ENCODE measurements at places on chromosomes 1 and 21.

DNA sequence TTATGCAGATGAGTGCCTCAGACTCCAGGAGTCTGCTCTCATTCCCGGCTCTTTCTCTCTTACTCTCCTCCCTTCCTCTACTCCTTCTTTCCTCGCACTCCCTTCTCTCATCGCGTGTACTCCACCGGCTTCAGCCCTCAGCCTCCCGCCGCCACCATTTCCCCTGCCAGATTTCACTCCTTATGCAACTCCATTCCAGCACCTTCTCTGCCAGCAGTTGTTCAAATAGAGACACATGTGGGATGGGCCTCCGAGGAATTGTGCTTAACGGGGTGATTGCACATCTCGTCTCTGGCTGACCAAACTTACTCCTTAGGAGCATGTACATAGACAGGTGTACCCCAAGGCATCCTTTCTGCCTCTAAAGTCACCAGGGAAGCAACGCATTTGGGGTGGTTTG lies 2.1 kb downstream of the CNTN2 start:
- no peak for DNase-seq

- DNase-seq: no peak
Measured at GRCh38 chr1:226748306-226748705, 9.2 kb upstream of the ITPKB start.

- DNase-seq: no peak
Measured at GRCh38 chr1:32336963-32337675, 1.1 kb upstream of the MARCKSL1 start.

DNA sequence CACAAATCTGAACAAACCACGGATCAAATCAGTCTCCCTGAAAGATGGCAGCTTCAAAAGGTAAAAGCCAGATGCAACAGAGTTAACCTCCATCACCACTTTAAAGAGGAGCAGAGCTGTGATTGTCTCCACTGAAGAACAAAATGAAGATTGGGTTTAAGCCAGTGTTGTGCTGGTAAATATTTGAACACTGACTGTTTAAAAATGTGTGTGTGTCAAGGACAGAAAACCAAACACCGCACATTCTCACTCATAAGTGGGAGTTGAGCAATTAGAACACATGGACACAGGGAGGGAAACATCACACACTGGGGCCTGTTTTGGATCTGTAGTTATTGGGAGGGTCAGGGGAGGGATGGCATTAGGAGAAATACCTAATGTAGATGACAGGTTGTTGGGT lies 83.9 kb downstream of the ST6GALNAC5 start:
- no peak for DNase-seq

DNA sequence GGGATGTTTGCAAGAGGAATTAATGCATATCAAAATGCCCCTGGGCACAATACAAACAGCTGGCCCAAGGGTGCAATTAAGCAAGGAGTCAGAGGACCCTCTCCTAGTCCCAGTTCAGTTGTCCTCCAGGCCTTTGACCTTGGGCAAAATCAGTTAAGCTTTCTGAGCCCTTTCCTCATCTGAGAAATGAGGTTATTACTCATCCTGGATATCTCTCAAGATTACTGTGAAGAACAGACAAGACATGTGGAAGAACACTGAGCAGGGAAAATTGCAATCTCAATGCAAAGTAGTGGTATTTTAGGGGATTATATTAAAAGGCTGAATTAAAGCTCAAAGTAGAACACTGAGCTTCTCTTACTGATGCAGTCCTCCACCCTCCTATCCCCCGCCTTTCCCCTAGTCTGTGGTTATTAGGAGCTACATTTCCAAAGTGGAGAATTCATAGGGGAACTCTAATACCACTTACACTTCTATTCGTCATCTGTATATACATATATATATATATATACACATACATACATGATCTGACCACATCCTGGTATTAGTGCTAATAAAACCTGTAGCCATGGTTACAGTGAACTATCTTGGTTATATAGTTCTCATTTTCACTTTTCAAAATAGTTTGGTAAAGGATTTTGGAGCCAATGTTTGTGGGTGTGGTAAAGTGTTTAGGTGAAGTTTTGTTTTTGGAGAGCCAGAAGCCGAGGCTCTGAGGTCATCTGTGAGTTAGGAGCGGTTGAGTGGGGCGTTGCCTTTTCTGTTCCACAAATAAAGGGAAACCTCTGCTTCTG lies 18.1 kb downstream of the KIAA0040 start:
- DNase-seq: no peak

DNA sequence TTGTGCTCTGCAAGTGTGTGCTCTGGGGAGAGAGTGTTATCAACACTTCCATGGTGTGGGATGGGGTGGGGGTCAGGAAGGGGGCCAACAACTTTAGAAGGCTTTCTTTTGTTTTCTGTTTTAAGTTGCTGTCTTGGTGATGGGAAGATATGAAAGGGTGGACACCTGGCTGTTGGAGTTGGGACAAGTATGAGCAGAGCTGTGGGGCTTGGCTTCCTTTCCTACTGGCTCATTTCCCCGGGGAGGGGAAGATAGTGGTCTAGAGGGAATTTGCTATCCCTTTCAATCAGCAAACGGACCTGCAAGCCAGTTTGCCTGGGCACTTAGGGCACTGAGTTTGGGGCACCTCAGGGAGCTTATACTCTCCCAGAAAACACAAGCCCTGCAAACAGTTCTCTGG lies 19.2 kb downstream of the IER5 start:
- DNase-seq: no peak

DNA sequence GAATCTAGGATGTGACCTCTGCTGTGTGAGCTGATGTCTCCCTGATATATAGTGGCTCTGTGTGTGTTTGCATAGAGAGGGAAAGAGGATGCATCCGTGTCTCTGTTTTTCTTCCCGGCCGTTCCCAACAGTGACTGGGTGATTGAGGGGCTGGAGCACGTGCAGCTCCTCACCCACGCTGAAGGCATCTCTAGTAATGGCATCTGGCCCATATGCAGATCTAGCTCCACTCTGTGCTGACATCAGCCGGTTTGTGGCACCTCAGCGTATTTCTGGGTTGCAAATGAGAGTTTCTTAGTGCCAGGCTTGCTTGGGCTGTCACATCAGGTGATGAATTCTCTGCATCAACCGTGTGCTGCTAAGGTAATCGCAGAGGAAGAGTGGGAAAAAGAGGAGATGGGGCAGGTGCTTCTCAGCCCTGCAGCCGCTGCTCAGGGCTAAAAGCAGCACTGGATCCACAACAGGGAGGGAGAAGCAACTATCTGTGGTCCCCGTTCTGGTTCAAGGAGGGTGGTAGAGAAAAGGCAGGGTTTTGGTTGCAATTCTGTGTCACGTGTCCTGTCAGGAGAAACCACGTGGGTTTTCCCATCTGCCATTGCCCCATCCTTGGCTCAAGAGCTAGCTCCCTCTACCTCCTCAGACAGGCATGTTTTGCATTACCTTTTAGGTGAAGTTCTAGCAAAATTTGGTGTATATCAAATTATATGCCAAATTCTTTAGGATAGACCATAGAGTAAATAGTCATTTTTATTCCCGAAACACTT lies 282.9 kb downstream of the PBX1 start:
- no peak for DNase-seq

- DNase-seq: no peak
Measured at GRCh38 chr21:43688906-43689305, 29.5 kb downstream of the RRP1B start.

DNA sequence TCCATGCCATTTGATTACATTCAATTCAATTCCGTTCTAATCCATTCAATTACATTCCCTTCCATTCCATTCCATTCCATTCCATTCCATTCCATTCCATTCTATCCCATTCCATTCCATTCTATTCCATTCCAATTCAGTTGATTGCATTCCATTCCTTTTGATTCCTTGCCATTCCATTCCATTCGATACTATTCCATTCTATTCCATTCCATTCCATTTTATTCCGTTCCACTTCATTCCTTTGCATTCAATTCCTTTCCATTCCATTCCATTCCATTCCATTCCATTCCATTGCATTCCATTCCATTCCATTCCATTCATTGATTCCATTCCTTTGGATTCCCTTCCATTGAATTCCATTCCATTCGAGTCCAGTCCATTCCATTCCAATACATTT lies 2574.0 kb upstream of the TPTE start:
- DNase-seq: no peak

GRCh38 chr1:2237773-2238172 lies 9.7 kb downstream of the SKI start:
- DNase-seq: no peak

DNA sequence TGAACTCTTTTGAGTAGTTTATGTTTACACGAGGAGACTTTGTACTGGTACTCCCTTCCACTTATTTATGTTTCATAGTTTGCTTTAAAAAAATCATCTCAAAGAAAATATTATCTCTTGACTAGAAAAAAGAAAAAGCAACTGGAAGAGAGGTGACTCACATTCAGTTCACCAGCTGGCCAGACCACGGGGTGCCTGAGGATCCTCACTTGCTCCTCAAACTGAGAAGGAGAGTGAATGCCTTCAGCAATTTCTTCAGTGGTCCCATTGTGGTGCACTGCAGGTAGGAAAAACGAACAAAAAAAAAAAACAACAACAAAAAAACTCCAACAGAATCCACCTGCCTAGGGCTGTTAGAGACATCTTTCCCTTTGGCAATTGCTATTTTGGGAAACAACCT lies 102.9 kb downstream of the PTPRC start:
- DNase-seq: no peak

- DNase-seq: no peak
Measured at GRCh38 chr1:109639841-109640184, 16.1 kb upstream of the GSTM4 start.
